ENCODE measurements at places on chromosomes 1 and 21.

- no peak for DNase-seq
Measured at GRCh38 chr1:170204121-170204520, 58.4 kb downstream of the NTMT2 start.

GRCh38 chr1:112030157-112030556, 40.7 kb upstream of the KCND3 start:
- no peak for DNase-seq

DNA sequence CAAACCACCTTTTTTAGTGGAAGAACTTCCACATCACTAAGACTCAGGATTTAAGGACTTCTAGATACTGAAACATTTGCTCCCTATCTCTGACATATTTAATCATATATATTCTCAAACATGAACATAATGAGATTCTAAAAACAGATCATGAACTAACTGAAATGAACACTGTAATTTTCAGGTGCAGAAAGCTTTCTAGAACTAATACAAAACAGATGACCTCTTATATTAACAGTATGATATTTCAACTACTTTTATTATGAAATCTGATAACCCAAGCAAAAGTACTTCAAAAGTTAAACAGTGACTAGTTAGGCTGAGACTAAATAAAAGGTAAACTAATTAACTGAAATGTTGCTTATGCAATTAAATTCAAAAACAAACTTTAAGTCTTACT, 157.5 kb downstream of the COP1 start:
- DNase-seq = no peak

- DNase-seq = peak; percentile 49
Measured at GRCh38 chr1:43545695-43546387, 15.2 kb downstream of the PTPRF start.

GRCh38 chr1:9404117-9404914, 111.6 kb downstream of the SPSB1 start:
- no peak for DNase-seq

DNA sequence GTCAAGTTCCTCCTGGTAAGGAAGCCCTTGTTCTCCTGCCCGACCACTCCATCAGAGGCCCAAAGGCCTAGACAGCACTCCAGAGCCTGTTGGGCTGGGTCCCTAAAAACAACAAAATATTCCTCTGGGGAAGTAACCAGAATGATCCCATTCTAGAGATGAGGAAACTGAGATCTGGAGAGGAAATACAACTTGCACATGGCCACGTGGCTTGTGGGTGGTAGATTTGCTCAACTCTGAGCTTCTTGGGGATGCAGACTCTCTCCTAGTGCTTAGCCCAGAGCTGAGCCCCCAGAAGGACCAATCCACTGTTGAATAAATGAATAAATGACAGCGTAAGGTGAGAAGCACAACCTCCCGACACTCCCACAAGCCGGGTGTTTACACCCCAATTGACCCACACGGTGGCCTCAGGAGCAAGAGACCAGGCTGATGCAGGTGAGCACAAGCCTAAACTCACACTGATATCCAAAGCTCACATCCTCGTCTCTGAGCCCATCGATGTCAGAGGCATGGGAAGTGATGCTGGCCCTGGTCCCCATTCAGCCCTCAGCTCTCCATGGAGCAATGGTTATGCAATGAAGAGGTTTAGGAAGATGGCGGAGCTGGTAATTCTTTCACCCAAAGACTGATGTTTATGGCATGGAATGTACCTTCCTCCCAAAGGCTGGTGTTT, 172.5 kb upstream of the EDN2 start:
- DNase-seq = no peak

- DNase-seq = no peak
Measured at GRCh38 chr1:117258791-117259190, 48.1 kb upstream of the VTCN1 start.

DNA sequence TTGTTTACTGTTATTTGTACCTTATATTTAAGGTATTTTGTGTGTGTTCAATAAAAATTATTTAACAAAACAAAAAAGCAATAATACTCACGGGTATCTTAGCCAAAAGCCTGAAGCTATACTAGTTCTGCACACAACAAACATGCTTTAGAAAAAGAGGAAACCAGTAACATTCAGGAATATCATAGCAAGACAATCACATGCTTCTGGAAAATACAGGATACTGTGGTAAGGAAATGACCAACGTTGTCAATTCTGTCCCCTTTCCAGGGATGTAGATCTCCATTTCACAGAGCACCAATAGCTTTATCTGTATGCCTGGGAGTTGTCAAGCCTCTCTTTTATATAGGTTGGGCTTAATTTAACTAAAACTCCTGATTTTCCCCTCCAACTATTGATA, 288.4 kb downstream of the SMYD3 start:
- DNase-seq = no peak

DNA sequence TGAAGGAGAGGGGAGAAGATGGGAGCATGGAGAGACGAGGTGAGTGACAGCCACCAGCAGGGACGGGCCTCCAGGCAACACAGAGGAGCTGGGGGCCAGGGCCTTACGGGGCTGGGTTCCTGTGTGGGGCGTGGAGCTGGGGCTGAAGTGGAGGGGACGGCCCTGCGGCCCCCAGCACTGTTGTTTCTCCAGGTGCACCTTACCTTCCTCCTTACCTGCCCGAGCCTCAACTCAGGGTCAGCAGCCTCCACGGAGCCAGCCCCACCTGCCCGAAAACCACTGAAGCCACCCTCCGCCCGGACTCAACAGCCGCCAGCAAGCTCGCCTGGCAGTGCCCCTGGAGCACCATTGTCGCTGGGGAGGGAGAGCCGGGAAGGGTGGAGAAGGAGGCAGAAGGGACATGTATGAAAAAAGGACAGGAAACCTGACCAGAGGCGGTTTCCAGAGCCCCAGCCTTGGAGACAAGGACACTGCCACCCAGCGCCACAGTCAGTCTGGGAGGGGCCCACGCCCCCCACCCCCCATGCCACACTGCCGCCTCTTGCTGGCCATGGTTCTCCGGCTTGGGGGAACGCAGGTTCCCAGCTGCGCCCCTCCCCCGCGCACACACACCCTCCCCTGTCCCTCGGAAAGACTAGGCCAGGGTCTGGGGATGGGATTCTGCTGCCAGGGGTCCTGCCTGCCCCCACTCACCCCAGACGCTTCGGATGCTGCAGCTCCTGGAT, 10.6 kb downstream of the PLA2G2F start:
- no peak for DNase-seq

GRCh38 chr1:34779962-34780361, 1.1 kb upstream of the GJB3 start:
- no peak for DNase-seq

DNA sequence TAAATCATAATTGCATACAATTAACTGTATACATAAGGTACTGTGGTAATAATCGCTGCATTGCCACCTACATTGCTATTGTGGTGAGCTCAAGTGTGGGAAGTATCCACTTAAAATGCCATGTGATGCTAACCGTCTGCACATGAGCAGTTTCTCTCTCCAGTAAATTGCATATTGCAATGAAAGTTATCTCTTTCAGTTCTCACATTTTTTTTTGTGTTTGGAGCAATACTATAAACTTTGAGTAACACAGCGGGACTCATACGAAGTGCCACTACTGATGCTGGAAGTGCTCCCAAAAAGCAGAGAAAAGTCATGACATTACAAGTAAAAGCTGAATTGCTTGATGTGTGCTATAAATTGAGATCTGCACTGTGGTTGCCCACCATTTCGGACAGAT, 38.5 kb downstream of the DISC1 start:
- DNase-seq = no peak

GRCh38 chr1:88104236-88104635, 579.8 kb upstream of the PKN2 start:
- DNase-seq = no peak

GRCh38 chr21:35643176-35643575, 417.1 kb downstream of the SETD4 start:
- DNase-seq = no peak

DNA sequence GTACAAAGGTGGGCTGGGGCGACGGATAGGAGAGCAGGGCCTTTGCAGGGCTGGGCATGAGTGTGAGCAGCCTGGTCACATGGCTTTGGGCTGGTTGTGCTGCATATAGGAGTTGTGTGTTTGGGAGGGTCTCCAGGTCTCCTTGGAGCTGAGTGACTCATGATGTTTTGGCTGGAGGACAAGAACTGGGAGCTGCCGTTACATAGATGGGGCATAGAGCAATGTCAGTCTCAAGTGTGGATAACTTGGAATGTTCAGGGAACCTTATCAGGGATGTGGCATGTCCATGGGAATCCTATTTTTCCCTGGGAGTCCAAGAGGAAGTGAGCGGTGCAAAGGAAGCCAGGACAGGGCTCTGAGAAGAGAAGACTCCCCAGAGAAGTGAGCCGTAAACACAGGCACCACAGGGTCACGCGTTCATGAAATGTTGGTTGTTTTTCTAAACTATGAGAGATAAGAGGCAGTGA, 136.4 kb upstream of the KCNE2 start:
- no peak for DNase-seq
